ENCODE measurements at places on chromosomes 12 and 14.
A peak's percentile ranks its signal among the peaks of the same experiment; 100 is the strongest.

- no peak for DNase-seq
Observed at GRCh38 chr12:75579552-75579951, 68.1 kb upstream of the KRR1 start.

DNA sequence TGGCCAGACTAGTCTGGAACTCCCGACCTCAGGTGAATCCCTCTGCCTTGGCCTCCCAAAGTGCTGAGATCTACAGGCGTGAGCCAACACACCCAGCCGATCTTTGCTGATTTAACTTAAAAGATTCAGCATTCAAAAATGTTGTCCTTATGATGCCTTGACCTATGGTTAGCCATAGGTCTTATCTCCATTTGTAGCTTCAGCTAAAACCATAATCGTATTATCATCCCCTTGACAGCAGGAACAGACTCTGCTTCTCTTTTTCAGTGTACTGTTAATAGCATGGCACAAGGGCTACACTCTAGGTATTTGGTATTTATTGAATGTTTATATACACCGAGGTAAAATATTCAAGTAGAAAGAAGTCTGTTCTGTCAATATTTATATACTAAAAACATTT lies 15.3 kb downstream of the CCDC62 start:
- DNase-seq, result no peak

DNA sequence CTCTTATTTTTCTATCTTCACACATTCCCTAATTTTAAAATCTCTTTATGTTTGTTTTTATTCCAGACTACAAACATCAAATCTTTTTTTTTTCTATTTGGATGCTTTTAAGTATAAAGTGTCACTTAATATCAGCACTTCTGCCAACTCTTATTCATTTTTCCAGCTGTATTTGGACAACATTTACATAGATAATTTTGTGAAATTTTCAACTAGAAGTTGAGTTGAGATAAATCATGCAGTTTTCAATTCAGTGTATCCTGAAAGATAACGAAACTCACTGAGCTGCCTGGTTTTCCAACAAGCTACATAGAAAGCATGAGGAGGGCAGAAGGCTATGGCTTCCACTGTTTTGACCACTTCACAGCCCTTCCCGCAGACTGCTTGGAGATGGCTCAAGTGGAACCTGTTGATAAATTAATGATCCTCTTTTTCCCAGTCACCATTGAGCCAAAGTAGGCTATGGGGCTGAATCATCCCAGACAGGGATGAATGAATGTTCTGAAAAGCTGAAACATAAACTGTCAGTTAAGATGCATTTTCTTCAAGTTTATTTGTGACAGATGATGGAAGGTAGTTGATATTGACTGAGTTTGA lies 213.9 kb downstream of the RAD51B start:
- DNase-seq, result no peak

DNA sequence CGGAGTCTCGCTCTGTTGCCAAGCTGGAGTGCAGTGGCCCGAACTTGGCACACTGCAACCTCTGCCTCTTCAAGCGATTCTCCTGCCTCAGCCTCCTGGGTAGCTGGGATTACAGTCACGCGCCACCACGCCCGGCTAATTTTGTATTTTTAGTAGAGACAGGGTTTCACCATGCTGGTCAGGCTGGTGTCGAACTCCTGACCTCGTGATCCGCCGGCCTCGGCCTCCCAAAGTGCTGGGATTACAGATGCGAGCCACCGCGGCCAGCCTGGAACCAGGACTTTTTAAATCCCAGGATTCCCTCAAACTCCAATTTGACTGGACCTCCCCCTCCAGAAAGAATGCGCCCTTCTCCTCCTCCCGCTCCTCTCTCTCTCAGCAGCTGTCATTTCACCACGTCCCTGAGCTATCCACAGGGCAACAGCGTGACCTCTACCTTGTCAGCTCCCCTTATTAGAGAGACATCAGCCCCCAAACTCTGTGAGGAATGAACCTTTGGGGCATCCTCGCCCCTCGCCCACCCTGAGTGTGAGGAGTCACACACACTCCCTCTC lies 2.0 kb downstream of the ESYT1 start:
- DNase-seq, result no peak

DNA sequence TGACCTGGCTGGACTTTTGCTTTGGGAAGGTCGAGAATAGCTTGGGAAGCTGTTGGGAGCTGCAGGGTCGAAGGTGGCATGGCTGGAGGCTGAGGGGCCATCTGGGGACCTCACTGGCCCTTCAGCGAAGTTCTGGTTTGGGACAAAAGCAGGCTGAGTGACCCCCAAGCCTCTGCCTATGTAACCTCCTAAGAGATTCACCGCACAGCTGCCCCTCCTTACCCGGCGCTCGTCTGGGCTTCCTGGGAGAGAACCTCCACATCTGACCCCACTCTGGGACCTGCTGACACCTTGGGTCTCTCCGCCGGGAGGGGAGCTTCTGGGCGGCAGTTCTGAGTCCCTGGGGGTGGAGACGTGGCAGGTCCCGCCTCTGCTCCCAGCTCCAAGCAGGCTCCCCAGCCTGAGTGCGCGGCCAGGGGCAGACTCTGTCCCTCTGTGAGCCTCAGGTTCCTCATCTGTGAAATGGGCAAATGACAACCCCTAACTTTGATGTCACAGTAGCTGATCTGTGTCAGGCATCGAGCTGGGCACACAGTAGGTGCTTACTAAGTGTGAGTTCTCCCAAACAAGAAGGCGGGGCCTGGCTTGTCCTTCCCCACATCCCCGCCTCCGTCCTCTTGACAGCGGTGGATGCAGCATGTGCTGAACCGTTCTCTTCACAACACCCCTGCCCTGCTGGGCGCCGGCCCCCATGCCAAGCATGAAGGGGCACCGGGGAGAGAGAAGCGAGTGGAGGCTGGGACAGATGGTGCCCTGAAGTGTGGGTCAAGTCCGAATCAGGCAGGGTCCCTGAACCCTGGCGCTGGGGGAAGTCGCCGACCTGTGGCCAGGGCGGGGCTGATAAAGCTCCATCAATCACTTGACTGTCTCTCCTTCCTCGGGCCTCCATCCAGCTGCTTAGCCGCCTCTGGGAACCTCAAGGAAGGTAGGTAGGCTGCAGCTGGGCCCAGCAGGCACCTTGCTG lies 3.8 kb downstream of the EXOC3L4 start:
- no peak for DNase-seq

GRCh38 chr12:65460063-65460462 lies 181.6 kb downstream of the MSRB3 start:
- no peak for DNase-seq

GRCh38 chr14:63276016-63276415 lies 42.7 kb downstream of the GPHB5 start:
- DNase-seq, result no peak

GRCh38 chr12:34393086-34393820 lies 371.0 kb downstream of the ALG10 start:
- no peak for DNase-seq

GRCh38 chr14:92472860-92473259 lies 40.7 kb upstream of the RIN3 start:
- no peak for DNase-seq

DNA sequence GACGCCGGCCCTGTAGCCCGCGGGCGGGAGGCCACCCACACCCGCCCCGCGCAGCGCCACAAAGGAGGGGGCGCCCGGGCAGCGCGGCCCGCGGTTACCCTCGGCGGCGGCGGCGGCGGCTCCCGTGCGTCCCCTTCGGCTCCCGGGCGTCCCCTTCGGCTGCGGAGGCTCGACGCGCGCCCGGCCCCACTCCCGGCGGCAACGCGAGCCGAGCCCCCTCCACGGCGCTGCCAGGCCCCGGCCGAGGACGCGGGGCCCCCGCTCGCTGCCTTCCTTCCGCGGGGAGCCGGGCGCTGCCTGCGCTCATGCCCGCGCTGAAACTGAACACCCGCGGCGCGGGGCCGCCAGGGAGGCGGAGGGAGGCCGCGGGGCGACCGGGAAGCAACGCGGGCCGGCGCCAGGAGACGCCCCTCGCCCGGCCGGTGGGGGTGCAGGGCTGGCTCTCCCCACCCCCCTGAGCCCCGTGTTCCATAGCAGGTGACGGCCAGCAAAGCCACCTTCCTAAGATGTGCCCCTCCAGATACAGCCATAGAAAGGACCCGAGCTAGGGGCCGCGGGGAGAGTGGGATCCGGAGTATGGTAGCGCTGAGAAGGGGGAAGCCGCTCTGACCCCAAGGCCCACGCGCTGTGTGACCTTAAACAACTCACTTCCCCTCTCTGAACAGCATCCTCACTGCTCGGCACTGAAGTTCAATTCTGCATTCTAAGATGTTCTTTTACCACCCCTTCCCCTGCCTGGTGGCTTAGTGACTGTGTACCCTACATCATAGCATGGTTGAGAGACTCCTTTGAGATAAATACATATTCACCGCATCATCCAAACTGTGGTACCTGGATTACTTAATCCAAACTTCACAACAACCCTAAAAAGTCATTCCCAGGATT lies 42.8 kb downstream of the KDM2B start:
- no peak for DNase-seq

DNA sequence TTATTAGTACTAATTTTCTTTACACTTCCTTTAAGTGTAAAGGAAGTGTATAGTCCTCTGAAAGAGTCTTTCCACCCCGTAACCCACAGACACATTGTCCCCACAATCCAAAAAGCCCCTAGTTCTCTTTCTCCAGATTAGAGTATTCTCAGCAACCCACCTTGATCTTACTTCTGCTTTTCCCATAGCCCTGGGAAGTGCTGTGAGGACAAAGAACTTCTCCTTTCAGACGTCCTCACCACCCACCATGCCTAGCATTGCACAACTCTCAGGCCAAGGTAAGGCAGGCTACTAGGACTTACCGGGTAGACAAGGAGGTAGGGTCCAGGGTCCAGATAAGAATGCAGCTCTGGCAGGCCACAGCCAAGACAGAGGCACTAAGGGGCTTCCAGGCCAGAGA lies 7.4 kb downstream of the AAAS start:
- no peak for DNase-seq

GRCh38 chr14:100345711-100346110 lies 22.6 kb downstream of the SLC25A47 start:
- DNase-seq, result no peak

DNA sequence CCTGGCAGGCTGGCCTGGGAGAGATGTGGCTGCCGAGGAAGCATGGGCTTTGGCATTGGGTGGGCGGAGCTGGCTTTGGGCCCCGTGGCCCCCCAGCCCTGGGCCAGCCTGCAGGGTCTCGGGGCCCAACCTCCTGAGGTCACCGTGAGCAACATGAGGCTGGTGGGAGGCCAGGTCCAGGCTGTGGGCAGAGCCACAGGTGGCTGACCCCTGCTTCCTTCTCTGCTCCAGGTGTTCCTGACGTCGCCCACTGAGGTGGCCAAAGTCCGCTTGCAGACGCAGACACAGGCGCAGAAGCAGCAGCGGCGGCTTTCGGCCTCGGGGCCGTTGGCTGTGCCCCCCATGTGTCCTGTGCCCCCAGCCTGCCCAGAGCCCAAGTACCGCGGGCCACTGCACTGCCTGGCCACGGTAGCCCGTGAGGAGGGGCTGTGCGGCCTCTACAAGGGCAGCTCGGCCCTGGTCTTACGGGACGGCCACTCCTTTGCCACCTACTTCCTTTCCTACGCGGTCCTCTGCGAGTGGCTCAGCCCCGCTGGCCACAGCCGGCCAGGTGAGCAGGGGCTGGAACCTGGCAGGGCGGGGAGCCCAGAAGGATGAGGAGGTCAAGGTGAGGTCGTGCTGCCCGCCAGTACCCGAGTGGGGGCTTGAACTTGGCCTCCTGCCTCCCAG lies 5.5 kb downstream of the SLC25A47 start:
- DNase-seq, result no peak

GRCh38 chr12:77002382-77002781 lies 63.0 kb downstream of the E2F7 start:
- DNase-seq, result no peak

GRCh38 chr12:115337693-115338543 lies 653.9 kb upstream of the TBX3 start:
- no peak for DNase-seq

GRCh38 chr14:39395555-39396254 lies 36.5 kb downstream of the FBXO33 start:
- DNase-seq, result no peak

DNA sequence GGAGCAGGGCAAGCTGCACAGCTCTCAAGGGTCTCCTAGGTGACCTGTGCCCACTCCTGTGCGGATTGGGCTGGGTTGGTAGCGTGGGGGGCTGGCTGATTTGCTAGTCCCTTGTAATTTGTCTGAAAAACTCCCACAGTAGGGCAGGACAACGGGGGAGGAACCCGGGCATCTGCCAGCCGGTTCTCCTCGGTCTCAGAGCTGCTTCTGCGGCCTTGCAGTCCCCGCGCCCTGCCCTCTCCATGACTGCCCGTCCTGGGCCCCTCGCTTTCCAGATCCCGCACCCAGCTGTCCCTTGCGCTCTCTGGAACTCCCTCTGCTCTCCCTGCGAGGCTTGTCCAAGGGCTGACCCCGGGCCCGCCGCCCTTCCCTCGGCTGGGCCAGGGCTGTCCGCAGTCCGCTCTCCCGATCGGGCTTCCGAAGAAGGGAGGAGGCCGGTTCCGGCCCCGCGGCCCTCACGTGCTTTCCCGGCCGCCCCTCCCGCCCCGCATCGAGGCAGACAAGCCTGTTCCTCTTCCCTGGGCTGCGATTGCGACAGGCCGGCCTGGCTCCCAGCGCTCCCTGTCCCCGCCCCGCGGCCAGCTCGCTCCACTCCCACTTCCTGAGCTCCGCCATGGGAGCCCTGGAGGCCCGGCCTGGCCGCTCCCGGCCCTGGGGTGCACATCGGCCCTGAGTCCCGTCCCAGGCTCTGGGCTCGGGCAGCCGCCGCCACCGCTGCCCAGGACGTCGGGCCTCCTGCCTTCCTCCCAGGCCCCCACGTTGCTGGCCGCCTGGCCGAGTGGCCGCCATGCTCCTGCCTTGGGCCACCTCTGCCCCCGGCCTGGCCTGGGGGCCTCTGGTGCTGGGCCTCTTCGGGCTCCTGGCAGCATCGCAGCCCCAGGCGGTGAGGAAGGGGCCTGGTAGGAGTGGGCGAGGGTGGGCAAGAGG lies at the start of gene LTBR:
Gene LTBR, plus strand, starts transcription at position 591 of the 927 bp plus-strand sequence. Its CDS starts 197 bp downstream, at position 788.
- DNase-seq, result peak; percentile 96

DNA sequence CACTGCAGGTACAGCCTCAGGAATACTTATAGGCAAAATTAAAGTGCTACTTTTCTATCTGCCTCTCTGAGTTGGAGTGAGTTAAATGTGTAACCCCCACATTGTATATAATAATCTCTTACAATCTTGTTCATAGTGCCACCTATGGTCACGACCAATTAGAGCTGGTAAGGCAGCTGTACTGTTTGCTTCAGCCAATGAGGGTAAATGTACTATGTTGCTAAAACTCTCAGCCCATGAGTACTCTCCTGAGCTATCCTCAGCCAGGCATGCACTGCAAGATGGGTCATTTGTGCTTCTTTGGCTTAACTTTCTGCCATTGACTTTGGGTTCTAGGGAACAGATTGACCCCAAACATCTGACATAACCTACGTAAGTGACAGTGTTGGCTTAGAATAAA lies 15.0 kb upstream of the MDM2 start:
- peak; percentile 46 for DNase-seq

GRCh38 chr14:79735121-79735520 lies 476.2 kb downstream of the DIO2 start:
- no peak for DNase-seq

- DNase-seq, result peak; percentile 40
Observed at GRCh38 chr12:109797905-109798669, 35.1 kb downstream of the TRPV4 start.

Measured in Calu3 (cell line).